ENCODE measurements at places on chromosomes 16 and 17. TPM values are rescaled to one million over a fixed set of nuclear protein-coding genes. Genes with fewer than 3 reads are reported as not detected.

DNA sequence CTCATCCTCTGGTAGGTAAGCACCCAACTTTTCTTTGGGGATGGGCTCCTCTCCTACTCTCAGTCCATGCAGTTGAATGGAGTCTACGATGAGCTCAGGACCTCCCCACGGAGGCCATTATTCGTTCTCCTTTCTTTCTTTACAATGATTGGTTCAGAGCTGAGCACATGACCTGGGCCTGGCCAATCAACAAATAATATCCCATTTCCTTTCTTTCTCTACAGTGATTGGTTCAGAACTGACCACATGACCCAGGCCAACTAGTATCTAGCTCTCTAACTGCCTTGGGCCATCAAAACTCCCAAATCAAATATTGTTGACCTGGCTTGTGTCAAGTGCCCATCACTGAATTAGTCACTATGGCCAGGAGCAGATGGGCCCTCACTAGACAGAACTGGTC is 129.2 kb downstream of the USP31 start:
- no peak for DNase-seq

DNA sequence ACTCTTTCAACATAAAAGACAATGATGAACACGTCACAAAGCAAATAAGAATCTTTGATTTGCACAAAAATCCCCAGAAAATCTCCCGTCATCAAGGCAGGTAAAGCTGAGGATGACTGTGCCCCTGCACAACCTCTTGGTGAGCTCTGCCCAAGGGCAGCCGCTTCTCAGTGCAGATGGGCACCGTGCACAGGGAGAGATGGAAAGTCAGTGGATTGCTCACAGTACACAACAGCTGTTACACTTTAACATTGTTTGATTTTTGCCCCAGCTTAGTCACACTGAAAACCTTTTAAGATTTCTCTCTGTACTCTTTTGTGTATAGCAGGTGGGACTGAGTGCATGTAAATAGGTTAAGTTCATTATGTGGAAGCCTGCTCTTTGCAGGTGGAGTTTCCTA is 104.2 kb downstream of the CDK5R1 start:
- DNase-seq, result no peak

GRCh38 chr16:79610771-79611170 is 10.2 kb upstream of the MAF start:
- DNase-seq, result no peak

- no peak for DNase-seq
Measured at GRCh38 chr16:51888016-51888415, 658.9 kb downstream of the TOX3 start.

GRCh38 chr17:45869676-45870341 is 24.5 kb upstream of the MAPT start:
- no peak for DNase-seq

DNA sequence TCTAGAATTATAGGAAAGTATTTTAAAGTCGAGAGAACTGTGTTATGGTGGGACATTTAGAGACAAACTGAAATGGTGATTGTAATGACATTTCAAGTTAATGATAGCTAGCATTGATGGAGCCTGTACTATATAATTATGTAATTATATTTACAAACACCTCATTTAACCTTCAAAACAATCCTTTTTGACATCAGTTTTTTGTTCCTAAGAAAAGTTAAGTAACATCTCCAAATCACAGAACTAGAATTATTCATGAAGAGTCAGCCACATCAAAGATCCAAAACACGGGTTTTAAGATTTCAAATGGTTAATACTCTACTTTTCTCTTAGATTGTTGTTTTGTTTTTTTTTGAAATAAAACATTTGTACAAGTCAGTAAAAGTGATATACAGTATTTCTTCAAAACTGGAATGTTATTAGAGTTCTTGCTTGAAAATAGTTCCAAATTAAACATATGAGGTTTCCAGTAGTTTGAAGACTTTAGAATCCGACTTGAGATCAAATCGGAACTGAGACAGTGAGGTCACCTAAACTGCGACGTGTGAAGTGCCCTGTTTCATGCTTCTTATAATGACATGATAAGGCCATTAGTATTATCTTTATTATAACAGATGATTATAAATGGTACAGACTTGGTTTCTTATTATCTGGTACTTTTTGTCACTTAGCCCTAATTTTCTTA is 264.9 kb upstream of the TBX2 start:
- DNase-seq, result no peak

DNA sequence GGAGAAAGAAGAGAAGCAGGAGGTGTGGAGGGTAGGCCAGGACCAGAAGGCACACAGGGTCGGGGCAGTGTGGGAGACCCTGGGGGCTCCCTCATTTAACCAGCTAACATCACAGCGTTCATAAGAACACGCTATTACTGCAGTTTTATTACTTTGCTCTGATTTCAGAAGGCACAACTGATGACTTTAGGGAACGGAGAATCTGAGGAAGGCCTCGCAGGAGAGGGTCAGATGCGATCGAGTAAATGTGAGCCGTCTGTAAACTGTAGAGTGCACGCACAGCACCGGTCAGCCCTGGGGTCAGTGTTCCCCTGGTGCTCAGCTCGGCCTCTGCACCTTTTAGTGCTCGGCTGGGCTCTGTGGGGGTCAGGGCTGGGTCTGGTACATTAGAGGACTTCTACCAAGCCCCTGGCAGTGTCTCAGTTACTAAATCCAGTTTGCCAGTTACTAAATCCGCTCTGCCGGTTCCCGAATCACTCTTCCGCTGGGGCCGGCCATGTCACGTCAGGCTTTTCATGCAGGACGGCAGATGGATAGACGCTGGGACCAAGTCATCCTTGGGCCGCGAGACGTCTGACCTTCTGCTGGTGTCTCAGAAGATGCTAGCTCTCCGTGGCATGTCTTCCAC is 325.9 kb downstream of the SEC14L1 start:
- DNase-seq, result no peak

GRCh38 chr16:31145398-31145990 is 4.4 kb downstream of the PRSS36 start:
- peak; percentile 34 for DNase-seq

The SDR42E2 gene
- total RNA-seq, result not detected

DNA sequence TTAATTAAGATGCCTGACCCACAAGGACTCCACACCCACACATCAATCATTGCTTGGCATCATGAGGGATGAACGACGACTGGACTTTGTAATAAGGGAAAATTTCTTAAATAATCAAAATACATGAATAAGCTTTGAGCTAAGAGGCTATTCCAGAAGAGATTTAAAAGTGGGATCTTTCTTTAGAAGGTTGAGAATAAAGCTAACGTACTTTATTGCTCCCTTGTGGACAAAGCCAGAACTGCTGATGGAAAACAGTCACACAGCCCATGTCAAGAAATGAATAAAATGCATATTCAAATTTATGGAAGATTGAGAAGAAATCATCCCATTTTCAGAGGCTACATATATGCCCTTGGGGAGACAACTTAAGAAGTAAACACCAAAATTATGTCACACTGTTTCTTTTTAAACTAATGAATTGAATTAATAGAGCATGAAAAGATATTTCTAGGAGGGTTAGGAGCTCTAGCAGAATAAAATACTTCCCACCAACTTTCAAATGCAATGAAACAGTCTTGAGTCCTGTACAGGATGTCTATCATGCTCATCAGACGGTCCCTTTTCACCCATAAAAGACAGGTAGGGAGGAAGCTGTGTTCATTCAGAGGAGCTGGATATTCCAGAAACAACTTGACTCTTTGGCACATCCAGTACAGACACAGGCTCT is 60.2 kb upstream of the PHOSPHO1 start:
- no peak for DNase-seq

GRCh38 chr17:38687286-38687685 is 12.5 kb upstream of the EPOP start:
- no peak for DNase-seq

- DNase-seq, result peak; percentile 35
Measured at GRCh38 chr16:86297866-86298757, 212.2 kb upstream of the FOXF1 start.

DNA sequence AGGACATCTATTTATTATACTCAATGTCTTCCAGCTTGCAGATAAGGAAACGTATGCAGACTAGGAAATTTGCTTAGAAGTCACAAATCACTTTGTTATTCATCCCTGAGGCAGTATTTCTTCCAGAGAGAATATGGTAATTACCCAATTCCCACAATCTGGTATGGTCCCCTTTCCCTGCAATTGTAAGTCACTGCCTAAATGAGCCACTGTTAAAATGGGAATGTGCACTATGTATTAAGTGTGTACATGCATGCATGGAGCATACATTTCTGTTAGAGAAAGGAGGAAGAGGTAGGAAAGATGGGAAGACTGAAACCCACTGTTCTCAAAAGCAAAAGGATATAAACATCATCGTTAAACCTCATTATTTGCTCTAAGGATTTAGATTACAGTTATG is 10.0 kb downstream of the NUFIP2 start:
- DNase-seq, result no peak

DNA sequence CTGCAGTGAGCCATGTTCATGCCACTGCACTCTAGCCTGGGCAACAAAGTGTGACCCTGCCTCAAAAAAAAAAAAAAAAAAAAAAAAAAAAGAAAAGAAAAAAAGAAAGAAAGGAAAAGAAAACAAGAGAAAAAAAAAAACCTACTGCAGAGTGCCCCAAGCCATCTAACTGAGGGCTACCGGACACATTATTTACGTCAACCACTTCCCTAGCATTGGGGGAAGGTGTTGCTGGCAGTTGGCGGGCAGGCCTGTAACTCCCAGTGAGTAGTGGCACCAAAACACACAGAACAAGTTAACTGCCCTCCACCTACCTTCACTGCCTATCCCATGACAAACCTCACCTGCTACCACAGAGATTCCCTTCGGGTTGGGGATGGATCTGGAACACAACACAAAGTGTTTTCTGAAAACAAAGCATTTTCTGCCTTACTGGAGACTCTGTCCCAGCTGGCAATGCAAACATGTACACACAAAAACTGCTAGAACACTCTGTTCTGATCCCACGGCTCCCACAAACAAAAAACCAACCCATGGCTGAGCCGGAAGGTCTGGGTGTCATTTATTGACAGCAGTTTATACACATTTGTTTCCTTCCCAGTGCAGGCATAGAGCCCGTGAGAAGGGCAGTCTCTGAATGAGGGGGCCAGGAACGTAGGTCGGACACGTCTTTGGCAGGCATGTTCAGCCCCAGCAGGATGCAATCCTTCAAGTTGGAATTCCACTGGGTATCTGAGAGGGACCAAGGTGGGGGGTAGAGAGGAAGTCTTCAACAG is 11.0 kb downstream of the PHB1 start:
- DNase-seq, result no peak

GRCh38 chr17:607361-608147 is 107.1 kb downstream of the VPS53 start:
- DNase-seq, result no peak

DNA sequence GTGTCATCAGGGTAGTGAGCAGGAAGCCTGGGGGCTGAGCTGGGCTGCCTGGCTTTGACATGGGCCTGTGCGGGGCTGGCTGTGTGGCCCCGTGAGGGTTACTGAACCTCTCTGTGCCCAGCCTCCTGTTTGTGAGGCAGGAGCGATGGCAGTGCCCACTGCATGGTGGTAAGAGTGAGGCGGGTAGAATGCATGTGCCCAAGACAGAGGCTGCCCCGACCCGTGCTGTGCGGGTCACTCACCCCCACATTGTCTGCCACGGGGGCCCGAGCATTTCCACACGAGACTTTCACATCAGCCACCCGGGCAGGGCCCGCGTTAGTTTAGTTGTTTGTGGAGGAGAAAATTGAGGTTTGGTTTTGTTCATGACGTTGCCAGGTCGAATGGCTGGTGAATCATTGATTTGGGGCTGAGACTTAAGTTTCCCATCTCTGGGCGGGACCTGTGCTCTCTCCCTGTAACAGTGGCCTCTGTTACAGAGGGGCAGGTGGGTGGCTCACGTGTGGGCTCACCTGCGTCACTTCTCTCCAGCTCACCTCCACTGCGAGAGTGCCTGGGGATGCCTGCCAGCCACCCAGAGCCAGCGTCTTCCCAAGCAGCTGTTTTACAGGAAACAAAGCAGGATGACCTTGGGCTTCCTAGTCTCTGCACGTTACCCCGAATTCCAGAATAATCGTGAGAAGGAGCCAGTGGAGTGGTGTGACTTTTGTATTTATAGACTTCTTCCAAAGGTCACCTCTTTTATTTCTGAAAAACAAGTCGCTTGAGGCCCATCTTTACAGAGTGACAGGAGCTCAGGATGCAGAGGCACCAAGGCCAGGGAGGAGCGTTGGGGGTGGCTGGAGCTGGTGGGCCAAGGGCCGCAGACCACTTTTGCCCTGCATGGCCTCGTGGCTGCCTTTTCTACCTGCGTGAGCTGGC is 150.6 kb downstream of the RPTOR start:
- no peak for DNase-seq

GRCh38 chr16:67199808-67200198 is 872 bp downstream of the ELMO3 start:
- DNase-seq, result peak; percentile 62

GRCh38 chr17:49035470-49036269 is 38.5 kb downstream of the IGF2BP1 start:
- peak; percentile 64 for DNase-seq

DNA sequence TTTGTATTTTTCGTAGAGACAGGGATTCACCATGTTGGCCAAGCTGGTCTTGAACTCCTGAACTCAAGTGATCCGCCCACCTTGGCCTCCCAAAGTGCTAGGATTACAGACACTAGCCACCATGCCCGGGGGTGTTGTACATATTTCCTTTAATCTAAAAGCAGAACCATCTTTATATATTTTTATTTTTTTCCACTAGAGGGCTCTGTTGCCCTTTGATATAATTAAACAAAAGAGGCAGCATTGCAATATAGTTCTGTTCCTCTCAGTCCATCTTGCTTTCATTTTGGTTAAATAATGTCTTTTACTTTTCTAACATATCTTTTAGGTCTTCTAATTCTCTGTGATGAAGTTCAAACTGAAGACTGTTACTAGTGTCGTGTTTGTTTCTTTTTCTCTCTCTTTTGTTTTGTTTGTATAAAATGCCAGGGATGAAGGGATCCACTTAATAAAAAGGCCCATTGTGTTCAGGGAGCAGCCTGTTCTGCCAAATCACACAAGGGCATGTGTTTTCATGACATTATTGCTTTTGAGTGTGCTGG is 23.4 kb downstream of the WWOX start:
- no peak for DNase-seq

- DNase-seq, result no peak
Measured at GRCh38 chr17:74916136-74916850, 6.8 kb downstream of the USH1G start.

GRCh38 chr17:81069135-81069645 is 34.2 kb downstream of the BAIAP2 start:
- no peak for DNase-seq

GRCh38 chr17:82246365-82247181 is 17.7 kb downstream of the SLC16A3 start:
- peak; percentile 69 for DNase-seq

DNA sequence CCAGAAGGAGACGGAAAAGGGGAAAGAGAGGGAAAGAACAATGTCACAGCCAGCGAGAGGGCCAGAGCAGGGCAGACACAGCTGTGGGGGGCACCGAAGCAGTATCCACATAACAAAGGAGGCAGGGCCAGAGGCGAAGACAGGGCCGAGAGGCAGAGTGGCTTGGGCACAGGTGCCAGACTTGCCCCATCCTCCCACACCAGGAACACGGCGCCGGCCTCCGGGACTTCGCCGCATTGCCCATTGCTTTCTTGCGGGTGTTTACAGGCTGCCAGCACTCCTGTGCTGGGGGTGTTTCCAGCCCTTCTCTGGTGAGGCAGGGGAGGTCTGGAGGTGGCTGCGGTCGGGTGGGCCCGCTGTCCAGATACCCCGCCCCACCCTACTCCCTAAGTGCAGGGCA is 78.0 kb downstream of the ENGASE start:
- DNase-seq, result no peak

- DNase-seq, result no peak
Measured at GRCh38 chr17:78883089-78883532, 19.9 kb downstream of the CEP295NL start.

All from mucosa of descending colon (tissue), 3 donors.